ENCODE measurements at places on chromosomes 1 and 21.
A peak's percentile ranks its signal among the peaks of the same experiment; 100 is the strongest.

GRCh38 chr21:41948078-41948895 lies 5.5 kb downstream of the C2CD2 start:
- DNase-seq, result no peak

- DNase-seq, result no peak
Measured at GRCh38 chr1:51417496-51418383, 87.4 kb upstream of the TTC39A start.

DNA sequence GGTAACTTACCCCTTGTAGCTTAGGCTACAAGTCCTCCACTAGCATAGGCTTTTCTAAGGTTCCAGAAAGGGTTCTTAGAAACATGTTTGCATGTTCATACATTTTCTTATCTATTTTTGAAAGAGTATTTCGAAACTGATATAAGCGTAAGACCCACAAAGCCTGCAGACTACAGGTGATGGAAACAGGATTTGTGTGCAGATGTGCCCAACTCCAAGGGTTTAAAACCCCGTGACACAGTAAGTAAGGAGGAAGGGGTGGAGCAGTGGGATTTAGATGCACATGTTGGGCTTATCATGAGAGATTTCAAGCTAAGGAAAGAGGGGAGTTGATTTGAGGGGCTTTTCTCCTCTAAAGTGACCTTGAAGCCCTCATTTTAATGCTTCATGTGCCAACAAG lies 164.7 kb downstream of the LTN1 start:
- DNase-seq, result no peak

DNA sequence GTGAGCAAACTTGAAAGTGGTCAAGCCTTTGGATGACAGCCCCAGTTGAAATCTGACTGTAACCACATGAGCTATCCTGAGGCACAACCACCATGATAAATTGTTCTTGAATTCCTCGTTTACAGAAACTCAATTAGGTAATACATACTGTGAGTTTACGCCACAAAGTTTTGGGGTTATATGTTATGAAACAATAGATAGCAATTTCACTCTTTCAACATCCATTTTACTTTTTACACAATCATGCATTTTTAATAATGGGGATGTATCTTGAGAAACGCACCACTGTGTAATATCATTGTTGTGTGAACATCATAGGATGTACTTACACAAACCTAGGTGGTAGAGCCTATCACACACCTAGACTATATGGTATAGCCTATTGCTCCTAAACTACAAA lies 35.4 kb downstream of the OR2C3 start:
- no peak for DNase-seq

- peak; percentile 75 for DNase-seq
Measured at GRCh38 chr1:179079113-179079761, 2.6 kb upstream of the TOR3A start.

DNA sequence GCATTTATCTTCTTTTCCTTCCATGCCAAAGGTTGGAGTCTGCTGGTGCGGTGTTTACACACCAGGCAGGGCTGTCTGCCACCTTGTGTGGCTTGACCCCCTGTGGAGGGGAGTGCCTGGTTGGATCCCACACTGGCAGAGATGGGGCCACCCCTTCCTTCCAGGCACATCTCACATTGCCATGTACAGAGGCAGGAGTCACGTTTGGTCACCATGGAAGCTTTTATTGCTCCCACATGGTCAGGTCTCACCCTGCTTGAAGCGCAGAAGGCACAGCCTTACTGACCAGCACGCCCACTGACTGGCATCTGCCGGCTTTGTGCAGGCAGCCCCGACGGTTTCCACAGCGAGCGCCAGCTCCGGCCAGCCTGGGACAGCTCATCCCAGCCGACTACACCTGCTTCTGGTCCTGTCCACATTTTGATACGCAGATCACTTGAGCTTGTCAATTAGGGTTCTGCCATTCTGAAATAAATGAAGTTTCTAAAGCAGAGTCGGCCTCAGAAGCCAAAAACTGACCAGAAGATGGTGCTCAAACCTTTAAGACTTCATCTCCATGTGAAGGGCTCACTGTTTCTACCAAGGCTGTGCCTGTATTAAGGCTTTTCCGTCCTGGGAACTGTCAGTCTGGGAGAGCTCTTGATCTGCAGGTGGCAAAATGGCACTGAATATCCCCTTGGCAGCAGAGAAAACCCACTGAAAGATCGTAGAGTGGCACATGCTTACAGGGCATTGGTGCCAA lies 35.6 kb upstream of the EPHA8 start:
- no peak for DNase-seq

DNA sequence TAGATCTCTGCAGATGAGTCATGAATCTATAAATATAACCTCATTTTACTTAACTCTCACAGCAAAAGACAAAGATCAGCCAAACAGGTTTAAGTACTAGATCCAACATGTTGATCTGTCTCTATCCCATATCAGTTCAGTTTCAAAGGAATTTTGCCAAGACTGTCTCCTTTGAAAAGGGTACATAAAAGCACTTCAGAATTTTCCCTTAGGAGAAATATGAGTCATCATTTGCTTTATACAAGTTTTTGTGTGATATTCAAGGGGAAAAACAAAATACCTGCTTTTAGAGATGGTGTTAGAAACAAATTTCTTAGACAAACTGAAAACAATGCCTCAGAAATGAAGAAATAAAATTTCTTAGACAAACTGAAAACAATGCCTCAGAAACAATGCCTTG lies 73.5 kb upstream of the LRRC7 start:
- DNase-seq, result no peak

DNA sequence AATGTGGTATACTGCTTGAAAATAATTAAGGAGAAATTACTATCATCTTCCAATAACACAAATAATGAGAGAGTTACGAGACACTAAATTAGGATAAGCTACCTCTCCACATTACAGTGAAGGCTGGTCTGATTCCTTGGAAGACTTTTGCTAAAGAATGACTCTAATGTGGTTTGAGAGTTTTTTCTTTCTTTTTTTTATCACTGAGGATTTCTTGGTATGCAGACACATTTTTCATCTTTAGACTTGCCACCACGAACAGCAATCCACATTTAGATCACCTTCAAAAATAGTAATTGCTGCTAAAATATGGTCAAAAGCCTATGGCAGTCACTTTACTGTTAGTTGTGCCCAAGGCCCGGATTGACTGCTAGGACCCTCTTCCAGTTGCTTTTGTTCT lies 16.6 kb upstream of the TMEM35B start:
- no peak for DNase-seq

GRCh38 chr1:100266741-100267140 lies 725 bp downstream of the RTCA start:
- peak; percentile 21 for DNase-seq

- DNase-seq, result no peak
Measured at GRCh38 chr1:110565565-110565964, 40.6 kb downstream of the KCNA2 start.

GRCh38 chr1:75198163-75198562 lies 64.0 kb downstream of the LHX8 start:
- DNase-seq, result no peak

DNA sequence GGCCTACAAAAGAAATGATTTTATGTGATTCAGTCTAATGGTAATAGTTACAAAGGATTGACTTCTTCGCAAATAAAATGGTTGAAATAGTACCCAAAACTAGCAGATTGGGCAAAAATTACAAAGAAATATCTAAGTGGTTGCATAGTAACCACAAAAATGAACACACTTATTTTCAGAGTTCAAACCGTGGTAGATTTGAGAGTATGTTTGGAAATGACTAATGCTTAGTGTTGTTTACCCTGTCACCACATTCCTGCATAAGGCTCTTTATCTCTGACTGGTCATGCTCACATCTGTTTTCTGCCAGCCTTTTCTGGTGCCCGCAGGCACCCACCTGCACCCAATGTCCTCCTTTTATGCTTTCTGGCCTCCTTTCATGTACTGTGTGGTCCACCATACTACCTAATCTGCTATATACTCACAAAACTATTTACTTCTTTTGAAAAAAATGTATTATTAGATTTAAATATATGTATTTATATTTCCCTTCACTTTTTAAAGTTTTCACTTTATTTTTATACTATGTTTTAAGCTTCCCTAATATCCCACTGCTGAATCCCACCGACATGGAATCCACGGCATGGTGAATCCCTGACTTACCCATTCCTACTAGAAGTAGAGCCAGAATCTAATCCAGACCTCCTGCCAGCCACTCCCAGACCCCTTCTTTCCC lies 30.3 kb downstream of the PTPRC start:
- DNase-seq, result peak; percentile 77

- DNase-seq, result no peak
Measured at GRCh38 chr1:73331726-73332125, 866.2 kb downstream of the LRRIQ3 start.

- no peak for DNase-seq
Measured at GRCh38 chr1:94033849-94034248, 87.1 kb downstream of the ABCA4 start.

DNA sequence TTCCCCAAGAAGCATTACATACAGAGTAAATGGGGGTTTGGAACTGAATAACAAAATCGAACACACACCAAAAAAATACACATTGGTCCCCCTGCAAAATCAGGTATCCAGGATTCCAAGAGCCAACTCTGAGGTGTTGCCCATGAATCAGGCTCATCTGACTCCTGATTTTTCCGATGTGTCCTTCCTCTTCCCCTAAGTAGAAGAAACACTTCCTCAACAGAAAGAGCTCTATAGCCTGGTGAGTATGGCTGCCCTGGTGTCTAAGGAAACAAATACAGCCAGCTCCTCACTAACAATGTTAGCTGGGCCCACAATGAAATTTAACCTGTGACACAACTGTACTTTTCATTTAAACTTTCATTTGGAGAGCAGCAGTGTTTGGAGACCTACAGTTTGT lies 33.6 kb downstream of the ERI3 start:
- DNase-seq, result no peak

GRCh38 chr1:117780687-117781475 lies 148.5 kb downstream of the GDAP2 start:
- no peak for DNase-seq

- DNase-seq, result no peak
Measured at GRCh38 chr1:3461238-3461933, 6.9 kb downstream of the ARHGEF16 start.

DNA sequence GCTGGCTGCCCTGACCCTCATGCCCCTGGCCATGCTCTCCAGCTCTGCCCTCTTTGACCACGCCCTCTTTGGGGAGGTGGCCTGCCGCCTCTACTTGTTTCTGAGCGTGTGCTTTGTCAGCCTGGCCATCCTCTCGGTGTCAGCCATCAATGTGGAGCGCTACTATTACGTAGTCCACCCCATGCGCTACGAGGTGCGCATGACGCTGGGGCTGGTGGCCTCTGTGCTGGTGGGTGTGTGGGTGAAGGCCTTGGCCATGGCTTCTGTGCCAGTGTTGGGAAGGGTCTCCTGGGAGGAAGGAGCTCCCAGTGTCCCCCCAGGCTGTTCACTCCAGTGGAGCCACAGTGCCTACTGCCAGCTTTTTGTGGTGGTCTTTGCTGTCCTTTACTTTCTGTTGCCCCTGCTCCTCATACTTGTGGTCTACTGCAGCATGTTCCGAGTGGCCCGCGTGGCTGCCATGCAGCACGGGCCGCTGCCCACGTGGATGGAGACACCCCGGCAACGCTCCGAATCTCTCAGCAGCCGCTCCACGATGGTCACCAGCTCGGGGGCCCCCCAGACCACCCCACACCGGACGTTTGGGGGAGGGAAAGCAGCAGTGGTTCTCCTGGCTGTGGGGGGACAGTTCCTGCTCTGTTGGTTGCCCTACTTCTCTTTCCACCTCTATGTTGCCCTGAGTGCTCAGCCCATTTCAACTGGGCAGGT lies 3.8 kb downstream of the GPR61 start:
- DNase-seq, result no peak

DNA sequence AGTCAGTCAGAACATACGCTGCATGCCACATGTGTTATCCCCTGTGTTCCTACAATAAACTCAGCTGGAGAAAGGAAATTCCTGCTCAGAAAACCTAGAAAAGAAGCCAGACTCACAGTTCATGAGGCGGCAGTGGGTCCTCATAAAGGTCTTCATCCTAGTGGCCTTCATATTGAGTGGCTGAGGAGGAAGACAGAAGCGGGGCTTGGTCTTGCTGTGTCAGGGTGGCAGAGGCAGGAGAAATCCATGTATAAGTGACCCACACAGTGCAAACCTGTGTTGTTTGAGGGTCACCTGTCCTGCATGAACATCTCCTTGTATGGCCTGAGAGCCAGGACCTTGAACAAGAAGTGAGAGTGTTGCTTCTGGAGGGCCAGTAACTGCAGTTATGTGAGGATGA lies 4.0 kb upstream of the WNT3A start:
- no peak for DNase-seq

GRCh38 chr21:46621457-46622182 lies 13.9 kb upstream of the PRMT2 start:
- no peak for DNase-seq

DNA sequence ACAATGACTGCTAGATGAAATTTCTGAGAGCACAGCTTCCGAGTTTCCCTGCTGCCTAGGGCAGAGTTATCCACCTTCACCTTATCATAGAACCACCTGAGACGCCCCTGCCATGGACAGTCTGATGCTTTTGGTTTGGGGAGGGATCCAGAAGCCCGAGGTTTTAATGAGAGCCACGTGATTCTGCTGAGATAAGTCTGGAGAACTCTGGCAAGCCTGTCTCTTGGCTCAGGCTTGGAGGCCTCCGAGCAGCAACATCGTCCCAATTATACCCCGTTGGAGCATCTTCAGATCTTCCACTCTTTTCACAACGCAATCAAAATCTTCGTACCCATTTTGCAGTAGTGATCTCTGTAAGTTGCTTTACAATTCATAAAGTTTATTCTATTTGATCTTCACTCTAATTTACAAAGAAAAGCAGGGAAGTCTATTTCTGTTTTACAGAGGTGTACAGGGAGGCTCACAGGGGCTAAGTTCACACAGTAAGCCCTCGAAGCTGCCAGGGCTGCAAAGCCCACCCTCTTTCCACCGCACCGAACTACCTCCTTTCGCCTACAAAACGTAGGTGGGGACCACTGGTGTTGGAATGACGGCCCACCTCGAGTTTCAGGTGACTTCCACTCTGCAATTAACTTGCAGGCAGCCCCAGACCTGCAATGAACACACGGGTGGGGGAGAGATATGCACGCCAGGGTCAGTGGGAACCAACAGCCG lies 513 bp upstream of the HHAT start:
- no peak for DNase-seq

DNA sequence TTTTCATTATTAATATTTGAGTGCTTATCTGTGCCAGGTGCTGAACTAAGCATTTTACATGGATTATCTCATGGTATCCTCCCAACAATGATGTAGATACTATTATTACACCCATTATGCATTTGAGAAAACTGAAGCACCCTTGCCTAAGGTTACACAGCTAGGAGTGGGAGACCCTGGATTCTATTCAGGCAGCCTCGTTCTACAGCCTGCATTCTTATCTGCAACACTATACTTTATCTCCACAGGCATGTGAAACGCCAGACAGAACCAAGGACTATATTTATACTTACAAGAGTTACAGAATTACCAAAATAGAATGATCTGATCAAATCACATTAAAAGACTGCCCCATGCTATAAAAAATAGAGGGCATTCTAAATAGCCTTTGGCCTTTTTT lies 22.4 kb downstream of the LPAR3 start:
- DNase-seq, result no peak

GRCh38 chr1:43558346-43558841 lies 27.7 kb downstream of the PTPRF start:
- no peak for DNase-seq
